ENCODE measurements at places on chromosomes 7 and 10. TPM values are rescaled to one million over a fixed set of nuclear protein-coding genes. Genes with fewer than 3 reads are reported as not detected.

Gene NAT16
- total RNA-seq, result not detected

Gene CHAT
- not detected for total RNA-seq

Gene NRCAM
- not detected for total RNA-seq

Gene RAB19
- total RNA-seq, result 6.7 TPM

Gene OR6B1
- total RNA-seq, result not detected

Gene OR2A5
- total RNA-seq, result not detected
